Effector CD8-positive, alpha-beta T cell (primary cell): ENCODE measurements at places on chromosomes 11 and 22.

DNA sequence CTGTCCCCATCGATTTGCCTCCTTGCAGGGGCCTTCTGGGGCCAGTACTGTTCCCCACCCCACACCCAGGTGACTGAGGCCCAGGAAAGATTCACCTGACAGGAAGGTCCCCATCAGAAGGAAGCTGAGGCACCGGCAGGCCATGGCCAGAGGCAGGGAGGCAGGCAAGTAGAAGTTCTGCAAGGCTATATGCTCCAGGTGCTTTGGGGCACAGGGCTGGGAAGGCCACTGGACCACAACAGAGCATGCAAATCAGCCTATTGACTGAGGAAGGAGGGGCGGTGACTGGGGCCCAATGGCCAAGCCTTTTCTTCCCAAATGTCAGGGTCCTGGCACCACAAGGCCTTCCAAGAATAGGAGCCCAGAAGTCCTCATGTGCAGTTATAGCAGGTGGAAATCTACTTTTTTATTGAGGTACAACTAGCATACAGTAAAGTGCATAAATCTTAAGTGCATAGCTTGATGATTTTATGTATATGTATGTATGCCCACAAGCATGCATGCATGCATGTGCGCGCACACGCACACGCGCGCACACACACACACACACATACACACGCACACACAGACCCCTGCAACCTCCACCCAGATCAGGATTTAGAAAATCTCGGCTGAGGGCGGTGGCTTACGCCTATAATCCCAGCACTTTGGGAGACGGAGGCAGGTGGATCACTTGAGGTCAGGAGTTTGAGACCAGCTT, at the start of gene VPREB3:
Gene VPREB3 (minus strand): TSS at position 206 of the 700 bp plus-strand sequence. CDS start 62 bp downstream, at position 144.
- DNase-seq: no peak

DNA sequence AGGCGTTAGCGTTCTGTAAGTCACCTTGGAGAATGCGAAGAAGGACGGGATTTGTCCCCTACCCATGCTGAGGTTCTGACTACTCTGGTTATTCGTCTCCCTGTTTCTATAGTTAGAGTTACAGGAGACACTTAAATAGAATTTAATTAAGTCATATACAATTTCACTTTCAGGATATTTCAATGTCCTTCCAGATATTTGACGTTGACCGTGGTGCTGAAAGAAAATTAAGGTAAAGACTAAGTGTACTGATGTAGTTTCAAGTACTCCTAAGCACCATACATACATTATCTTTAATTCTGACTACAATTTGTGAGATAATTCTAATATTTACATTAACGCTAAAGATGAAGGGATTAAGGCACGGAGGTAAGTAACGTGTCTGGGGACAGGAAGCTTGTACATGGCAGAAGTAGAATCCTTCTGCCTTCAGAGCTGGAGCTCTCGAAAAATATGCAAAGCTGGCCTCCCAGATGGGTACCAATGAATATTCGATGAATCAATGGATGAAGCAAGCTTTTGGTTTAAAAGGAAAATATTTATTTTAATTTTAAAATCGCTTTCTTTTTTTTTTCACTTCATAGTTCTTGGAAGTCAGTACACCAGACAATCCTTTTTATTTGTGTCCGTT, 539 bp upstream of the SLC36A4 start:
- no peak for DNase-seq

DNA sequence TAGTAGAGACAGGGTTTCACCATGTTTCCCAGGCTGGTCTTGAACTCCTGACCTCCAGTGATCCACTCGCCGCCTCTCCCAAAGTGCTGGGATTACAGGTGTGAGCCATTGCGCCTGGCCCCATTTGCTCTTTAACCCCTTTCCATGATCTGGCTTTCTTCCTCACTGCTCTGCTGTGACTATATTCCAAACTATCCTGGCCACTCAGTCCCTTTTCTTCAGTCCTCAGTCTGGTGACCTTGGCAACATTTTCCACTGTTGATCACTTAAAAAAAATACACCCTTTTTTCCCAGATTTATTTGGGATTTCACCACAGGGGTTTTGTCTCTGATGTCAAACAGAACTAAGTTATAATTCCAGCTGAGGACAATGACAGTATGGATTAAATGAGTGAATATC, 24.5 kb downstream of the MMP20 start:
- no peak for DNase-seq

DNA sequence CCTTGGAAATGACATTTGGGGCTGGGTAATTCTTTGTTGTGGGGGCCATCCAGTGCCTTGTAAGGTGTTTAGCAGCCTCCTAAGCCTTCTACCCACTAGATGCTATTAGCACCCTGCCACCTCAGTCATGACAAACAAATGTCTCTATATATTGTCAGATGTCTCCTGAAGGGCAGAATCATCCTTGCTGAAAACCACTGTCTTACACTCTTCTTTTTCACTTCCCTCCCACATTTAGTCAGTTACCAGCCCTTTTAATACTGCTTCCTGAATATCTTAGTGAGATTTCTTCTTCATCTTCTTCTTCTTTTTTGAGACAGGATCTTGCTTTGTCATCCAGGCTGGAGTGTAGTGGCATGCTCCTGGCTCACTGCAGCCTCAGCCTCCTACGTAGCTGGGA, 33.1 kb downstream of the TNRC6B start:
- no peak for DNase-seq

DNA sequence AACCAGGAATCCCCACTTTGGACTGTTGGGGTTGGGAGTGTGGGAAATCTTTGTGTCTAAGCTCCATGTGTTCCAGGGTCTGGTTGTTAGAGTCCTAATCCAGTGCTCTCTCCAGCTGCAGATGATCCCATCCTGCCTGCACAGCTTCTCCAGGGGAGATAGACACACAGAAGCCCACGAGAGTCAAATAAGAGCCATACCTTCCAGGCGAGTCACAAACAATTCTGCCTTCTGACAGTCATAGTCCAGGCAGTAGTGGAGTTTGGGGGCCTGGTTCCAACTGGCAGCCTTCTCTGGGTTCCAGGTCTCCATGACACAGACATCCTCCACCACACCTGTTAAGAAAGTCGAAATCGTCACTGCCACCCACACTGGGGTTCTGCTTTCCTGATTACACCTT, 32.1 kb downstream of the SYT13 start:
- DNase-seq: no peak

GRCh38 chr11:61082062-61082870, 20.0 kb upstream of the CD5 start:
- no peak for DNase-seq

DNA sequence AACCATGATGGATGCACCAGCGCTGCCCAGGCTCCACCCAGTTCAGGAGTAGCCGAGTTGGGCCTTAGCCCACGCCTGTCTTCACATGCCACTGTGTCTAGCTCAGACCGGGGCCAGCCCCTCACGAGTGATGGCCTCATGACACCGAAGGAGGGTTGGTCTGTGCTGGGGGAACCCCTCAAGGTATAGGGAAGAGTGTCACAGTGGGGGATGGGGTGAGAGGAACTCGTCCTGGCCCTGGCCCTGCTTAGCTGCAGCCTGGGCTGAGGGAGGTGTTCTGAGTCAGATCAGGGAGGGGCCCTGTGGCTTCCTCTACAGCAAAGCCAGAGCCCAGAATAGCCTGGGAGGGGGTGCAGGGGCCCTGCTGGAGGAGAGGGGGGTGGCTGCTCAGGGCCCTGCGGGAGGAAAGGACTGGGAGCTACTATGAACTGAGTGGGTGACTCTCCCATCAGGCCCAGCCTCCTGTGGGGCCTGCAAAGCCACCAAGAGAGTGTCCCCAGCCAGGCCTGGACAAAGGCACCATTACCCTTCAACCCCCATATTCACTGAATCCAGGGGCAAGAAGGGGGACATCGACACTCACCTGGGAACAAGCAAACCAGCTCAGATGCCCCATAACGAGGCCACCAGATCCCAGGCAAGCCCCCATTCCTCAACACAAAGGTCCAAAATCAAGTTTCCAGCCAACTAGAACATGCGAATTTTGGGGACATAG, 41.2 kb downstream of the IGLL5 start:
- DNase-seq: no peak

GRCh38 chr22:42939451-42939881, 75.5 kb downstream of the PACSIN2 start:
- no peak for DNase-seq

DNA sequence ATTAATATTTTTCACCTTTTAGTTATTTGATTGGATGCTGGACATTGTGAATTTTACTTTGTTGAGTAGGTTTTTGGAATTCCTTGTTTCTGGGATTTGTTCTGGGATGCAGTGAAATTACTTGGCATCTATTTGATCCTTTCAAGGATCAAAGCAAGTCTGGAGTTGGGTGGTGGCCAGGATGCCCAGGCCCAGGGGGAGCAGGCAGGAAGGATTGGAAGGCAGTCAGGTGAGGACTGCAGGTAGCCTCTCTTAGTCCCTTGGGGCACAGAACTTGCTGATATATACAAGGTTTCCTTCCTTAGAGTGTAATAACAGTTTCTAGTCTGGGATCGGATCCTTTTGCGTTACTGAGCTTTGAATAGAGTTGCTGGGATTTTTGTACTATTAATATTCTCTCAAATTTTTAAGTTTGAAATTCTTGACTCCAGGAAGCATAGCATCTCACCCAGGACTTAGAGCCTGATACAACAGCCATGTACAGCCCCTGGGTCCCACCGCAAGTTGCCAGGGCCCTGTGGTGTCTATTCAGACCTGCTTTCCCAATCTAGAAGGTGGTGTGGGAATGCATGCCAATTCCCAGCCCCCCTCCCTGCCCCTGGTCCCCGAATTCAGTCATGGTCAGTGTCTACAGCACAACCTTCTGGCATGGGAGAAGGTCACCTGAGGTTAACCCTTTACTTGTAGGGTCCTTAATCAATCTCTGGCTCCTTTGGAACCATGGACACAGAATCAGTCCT, 6.1 kb downstream of the ZNF74 start:
- no peak for DNase-seq

GRCh38 chr22:18927573-18927972, 8.5 kb downstream of the PRODH start:
- DNase-seq: no peak
